ENCODE measurements at places on chromosomes 3 and 15. TPM values are rescaled to one million over a fixed set of nuclear protein-coding genes. Genes with fewer than 3 reads are reported as not detected.

The IMPG2 gene
- total RNA-seq: 0.11 TPM

The RBPMS2 gene
- 1.1 TPM for total RNA-seq

The SLC35G2 gene
- total RNA-seq: 3.7 TPM

The TMEM212 gene
- not detected for total RNA-seq

The HRH1 gene
- total RNA-seq: 11.3 TPM

The DZIP1L gene
- total RNA-seq: 129 TPM

The ZNF385D gene
- total RNA-seq: 0.86 TPM

The CLRN1 gene
- total RNA-seq: not detected

The FANCD2OS gene
- not detected for total RNA-seq

The PAK6 gene
- total RNA-seq: 145 TPM

The GMPS gene
- 39.3 TPM for total RNA-seq

The IQCF5 gene
- not detected for total RNA-seq

The DUOXA1 gene
- total RNA-seq: 65.6 TPM

The CIB2 gene
- 8.5 TPM for total RNA-seq

The OR4F15 gene
- total RNA-seq: not detected

The CYFIP1 gene
- total RNA-seq: 77.5 TPM

The DLEC1 gene
- total RNA-seq: 0.64 TPM

The IVD gene
- total RNA-seq: 16.6 TPM

The P2RY13 gene
- total RNA-seq: 0.53 TPM

The KLHL40 gene
- total RNA-seq: not detected

The GNAT1 gene
- total RNA-seq: not detected

The KCTD6 gene
- total RNA-seq: 8.3 TPM

The SNX33 gene
- total RNA-seq: 40.6 TPM

The AADACL2 gene
- 23.9 TPM for total RNA-seq

The CDC25A gene
- total RNA-seq: not detected

The CAPN3 gene
- total RNA-seq: 117 TPM

The CASR gene
- not detected for total RNA-seq

The CSPG4 gene
- 19.7 TPM for total RNA-seq

The CD200 gene
- total RNA-seq: 2.7 TPM

The CNTN3 gene
- total RNA-seq: 1.4 TPM

The CFAP100 gene
- total RNA-seq: not detected

The TM4SF1 gene
- total RNA-seq: 80.4 TPM

The DUSP7 gene
- total RNA-seq: 111 TPM

The IGSF11 gene
- total RNA-seq: 2.0 TPM

Data from suprapubic skin (tissue), 4 donors.